RPMI7951 (cell line): ENCODE measurements at places on chromosomes 5 and 9. TPM values are rescaled to one million over a fixed set of nuclear protein-coding genes. Genes with fewer than 3 reads are reported as not detected.

The ZNF169 gene
- total RNA-seq: 1.2 and 2.2 TPM in 2 replicates

The CCDC192 gene
- total RNA-seq: not detected in 2 replicates

The PCDHB14 gene
- 0.72 and 0.88 TPM in 2 replicates for total RNA-seq

The EQTN gene
- total RNA-seq: not detected in 2 replicates

The SNCB gene
- total RNA-seq: 1.3 TPM in 1 of 2 replicates, not detected in the other

The FRMD3 gene
- 0.10 and 0.36 TPM in 2 replicates for total RNA-seq

The LCN12 gene
- not detected in 2 replicates for total RNA-seq

The MYMK gene
- not detected in 2 replicates for total RNA-seq

The ANKRD18B gene
- total RNA-seq: not detected in 2 replicates

The SLC6A3 gene
- total RNA-seq: not detected in 2 replicates

The FKBP15 gene
- 15.0 and 19.1 TPM in 2 replicates for total RNA-seq

The MEIKIN gene
- not detected in 2 replicates for total RNA-seq

The FOXI1 gene
- total RNA-seq: not detected in 2 replicates

DNA sequence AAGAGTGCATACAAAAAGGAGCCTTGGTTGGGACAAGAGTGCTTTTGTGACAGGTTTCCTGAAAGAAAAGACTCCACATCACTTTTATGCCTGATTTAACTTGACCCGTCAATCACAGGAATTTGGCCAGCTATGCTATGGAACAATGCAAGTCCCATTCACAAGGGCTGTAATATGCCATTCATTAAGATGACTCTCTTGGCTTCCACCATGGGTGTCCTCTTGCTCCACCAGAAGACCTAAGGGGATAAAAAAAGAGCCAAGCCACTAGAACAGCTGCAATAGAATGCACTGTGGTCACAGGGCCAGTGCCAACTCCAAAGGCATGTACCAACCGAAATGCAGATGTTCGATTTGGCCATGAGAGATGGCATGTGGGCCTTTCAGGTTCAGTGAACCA lies 480.1 kb upstream of the MPDZ start:
- DNase-seq: peak; percentile 37

- no peak for DNase-seq
Measured at GRCh38 chr5:151706906-151707305, 20.2 kb upstream of the SPARC start.

DNA sequence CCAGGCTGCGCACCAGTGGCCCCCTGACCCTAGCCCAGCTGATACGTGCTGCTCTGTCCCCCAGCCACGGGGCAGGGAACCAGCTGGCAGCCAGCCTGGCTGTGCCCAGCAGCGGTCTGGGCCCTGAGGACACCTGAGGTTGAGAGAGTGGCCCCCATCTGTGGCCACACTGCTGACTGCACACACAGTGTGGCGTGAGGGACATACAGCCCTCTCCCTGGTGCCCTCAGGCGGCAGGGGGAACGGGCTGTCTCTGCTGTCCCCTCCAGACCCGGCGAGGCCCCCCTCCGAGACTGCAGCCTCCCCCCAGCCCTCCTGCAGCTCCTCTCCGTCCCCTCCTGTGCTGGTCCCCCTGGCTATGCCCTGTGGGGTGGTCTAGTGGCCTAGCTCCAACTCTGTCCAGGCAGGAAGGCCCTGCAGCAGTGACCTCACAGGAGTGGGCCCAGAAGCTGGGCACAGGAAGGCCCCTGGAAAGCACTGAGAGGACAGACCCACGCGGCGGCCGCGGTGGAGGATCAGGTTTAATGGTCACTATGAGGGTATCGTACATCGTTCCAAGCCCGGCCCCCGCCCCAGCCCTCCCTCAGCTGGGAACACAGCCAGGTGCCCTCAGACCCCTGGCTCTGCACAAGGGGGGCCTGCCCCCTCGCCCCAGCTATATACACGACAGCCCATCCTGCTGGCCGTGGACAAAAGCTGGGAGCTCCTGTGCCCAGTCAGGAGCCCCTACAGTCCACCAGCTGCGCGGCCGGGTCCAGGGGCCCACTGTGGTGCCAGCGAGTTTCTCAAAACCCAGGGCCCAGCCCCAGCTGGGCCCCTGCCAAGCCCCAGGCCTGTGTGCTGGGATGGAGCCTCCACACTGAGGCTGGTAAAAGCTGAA lies 6.8 kb upstream of the ENTPD8 start:
- DNase-seq: no peak

DNA sequence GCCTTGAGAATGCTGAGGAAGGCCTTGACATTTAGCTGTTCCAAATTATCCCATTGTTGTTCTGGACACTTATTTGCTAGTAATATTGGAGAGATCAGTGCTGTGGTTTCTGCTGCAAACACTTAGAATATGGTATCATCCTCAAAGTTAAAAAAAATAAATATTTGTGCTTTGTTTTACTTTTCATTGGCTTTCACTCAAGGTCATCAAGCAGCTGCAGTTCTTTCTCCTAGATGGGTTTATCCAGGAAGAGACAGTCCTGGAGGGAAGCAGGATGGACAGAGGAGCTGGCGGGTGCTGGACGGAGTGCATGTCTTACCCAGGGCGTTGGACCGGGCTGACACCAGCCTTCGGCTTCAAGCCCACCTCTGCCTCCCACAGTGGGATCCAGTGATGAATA lies 193.6 kb downstream of the MTRR start:
- DNase-seq: no peak

DNA sequence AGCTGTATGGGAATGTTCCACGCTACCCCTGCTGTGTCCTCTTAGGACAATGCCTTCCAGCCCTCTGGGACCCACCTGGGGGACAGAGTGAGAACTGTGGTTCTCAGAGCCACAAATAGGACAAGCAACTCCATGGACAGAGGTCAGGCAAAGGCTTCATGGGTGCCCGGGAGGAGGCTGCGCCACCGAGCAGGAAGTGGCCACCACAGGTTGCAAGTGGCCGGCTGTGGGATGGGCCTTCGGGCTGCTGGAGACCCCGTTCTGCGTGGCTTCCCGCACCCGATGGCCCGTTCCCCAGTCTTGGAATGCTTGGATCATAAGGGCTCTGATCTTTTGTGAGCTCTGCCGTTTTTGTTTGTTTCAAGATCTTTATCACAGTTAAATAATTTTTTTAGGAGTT lies 118.8 kb downstream of the BOD1 start:
- no peak for DNase-seq

GRCh38 chr9:89863141-89863540 lies 258.3 kb downstream of the GADD45G start:
- no peak for DNase-seq

- DNase-seq: peak; percentile 82
Measured at GRCh38 chr9:99491408-99492158, 269.5 kb downstream of the SEC61B start.

GRCh38 chr9:99023831-99024230 lies 80.1 kb downstream of the COL15A1 start:
- peak; percentile 40 for DNase-seq

GRCh38 chr5:147170603-147171002 lies 64.2 kb upstream of the STK32A start:
- DNase-seq: no peak

GRCh38 chr5:4017076-4017803 lies 421.6 kb downstream of the IRX1 start:
- no peak for DNase-seq

DNA sequence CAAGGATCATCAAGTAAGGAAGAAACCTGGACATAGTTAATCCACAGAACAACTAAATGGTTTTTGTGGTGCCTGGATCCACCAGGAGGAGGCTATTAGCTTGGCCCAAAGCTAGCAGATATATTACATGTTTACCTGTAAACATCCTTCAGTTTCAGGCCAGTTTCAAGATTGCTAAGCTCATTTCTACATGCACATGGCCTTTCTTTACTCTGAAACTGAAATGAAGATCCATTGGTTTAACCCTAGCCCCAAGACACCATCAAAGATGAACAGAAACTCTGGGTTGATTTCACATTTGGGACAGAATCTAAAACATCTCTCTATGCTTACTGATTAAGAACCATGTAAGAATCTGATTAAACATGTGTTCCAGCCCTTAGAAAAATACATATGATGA lies 611.8 kb downstream of the TLE1 start:
- DNase-seq: no peak

DNA sequence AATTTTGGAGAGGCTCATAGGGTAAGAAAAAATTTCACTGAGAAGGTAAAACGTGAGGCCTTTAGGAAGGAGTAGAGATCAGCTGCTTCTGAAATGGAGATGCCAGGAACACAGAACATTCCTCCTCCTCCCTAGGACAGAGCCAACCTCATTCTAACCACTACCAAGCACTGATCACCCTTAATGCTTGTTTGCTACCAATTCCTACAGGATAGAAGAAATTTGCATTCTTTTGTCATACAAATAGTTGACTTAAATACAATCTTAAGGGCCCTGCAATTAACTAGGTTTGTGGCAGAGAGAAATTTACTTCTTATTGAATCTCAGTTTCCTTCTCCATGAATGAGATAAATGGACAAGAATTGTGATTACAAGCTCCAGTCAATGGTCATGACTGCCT lies 780.2 kb upstream of the WWC1 start:
- no peak for DNase-seq

GRCh38 chr5:141050622-141051520 lies at the start of gene PCDHB1:
Gene PCDHB1 (plus strand): TSS chr5:141051374. CDS start chr5:141051471, 97 bp downstream.
- DNase-seq: peak; percentile 2

DNA sequence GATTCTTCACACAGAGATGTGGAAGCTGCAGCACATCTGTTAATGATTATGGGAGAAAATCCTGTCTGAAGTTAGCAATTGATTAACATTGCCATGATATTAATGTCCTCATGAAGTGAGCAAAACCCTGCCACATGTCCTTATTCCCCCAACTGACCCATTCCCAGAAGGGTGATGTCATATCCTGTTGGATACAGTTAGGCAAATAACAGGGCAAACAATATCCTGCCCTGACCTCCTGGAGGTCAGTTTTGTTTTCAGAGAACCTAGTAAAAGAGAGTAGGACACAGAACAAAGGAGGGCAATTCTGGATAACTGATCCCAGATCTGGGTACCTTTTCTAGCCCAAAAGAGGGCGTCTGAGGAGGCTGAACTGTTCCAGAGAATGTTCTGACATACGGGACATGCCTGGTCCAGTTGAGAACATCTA lies 11.0 kb downstream of the ABLIM3 start:
- no peak for DNase-seq

DNA sequence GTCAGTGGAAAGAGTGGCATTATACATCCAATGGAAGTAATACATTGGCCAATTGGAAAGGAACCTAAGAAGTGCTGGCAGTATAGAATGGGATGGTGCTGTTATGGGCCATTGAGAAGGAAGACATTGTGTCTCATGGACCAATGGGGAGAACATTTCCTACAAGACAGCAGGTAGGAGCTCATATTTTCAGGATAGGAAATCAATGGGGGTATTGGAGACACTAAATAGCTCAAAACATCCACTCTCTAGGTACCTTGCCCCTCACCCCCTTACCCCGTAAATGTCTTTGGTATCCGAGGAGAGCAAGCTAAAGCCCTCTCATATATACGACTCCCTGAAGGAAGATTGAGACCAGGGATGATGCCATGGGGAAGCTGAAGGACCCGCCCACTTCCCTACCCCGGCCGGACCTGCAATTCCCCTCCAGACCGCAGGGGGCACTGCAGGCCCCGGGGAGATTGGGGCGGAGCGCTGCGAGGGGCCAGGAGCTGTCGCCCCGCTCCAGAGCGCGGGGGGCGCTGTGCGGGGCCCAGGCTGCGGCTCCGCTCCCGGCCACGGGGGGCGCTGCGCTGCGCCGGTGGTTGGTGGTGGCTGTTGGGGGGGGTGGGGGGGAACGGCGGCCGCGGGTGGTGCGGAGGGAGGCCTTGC lies at the start of gene KDM3B:
Gene KDM3B (plus strand): TSS at position 615 of the 651 bp plus-strand sequence. CDS start 111 bp downstream, outside the sequence.
- peak; percentile 75 for DNase-seq

DNA sequence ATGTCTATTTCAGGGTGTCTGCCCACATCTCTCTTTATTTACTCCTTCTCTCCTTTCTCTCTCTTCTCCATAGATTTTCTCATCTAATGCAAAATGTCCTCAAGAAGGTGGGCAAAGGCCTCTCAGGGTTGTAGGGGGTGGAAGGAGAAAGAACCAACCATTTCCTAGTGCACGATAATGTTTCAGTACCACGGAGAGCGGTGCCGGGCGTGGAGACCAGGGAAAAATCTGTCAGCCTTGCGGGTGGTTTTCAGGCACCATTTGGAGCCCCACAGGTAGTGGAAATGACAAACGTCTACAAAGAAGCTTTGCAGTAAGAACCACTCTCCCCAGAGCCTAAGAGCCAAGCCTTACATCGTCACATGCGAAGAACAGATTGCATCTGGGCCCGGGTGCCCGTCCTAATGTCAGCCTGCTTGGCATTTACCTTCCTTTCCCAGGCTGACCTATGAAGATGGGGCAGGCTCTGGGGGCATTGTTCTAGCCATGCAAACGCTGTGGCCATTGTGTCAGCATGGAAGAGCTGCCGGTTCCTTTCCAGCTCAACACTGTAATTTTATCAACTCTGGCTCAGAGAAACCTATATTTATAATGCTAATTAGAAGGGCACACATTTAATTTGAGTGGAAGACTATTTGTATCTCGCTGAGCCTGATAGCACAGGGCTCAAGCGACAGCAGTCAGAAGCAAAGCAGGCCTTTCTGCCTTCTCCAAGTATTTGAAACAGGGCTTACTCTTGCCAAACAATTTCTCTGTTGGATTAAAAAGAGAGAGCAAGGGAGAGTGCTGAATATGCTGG lies 430.1 kb upstream of the WWC1 start:
- DNase-seq: peak; percentile 18

- DNase-seq: no peak
Measured at GRCh38 chr5:5480481-5481111, 58.1 kb downstream of the ICE1 start.

DNA sequence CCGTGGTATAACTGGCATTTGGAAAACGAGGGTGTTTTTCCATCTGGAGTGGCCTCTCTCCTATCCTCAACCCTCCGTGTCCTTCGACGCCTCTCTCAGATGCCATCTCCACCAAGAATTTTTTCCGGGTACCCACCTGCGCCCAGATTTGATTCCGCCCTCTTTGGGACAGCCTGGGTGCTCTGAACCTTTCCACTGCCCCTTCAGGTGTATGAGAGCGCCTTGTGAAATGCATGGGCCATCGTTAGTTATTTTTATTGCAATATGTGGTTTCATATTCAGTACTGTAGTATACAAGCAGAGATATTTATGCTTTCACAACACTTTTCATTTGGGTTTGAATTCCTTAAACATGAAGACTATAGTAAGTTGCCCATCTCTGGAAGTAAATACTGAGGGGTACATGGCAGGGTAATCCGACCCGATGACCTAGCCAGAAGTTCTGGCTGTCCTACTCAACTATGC lies 78.2 kb upstream of the IFNE start:
- DNase-seq: no peak

- DNase-seq: no peak
Measured at GRCh38 chr9:127680846-127681245, 25.9 kb upstream of the CFAP157 start.

DNA sequence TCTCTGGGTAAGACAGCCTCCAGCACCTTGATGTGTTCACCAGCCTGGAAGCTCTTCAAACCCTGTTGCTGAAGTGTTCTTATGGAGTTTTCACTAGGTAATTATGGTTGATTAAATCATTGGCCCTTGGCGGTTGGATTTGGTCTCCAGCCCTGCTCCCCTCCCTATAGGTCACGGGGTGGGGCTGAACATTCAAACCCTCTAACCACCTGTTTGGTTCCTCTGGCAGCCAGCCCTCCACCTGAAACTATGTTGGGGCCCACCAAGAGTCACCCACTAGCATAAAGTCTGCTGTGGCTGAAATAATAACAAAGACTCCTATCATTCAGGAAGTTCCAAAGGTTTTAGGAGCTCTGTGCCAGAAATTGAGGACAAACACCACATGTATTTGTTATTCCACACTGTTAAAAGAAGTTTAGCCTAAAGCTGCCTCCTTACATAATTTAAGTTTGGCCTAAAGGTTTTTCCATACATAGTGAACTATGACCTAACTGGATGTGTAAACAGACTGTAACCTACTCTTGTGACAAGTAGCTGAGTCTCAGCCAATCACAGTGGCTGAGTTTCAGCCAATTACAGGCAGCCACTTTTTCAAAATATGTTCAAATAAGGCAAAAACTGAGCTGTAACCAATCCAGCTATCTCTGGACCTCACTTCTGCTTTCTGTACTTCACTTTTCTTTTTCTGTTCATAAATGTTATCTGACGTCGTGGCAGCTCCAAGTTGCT lies 34.8 kb downstream of the TMEM252 start:
- no peak for DNase-seq
